ENCODE measurements at places on chromosomes 4 and X. TPM values are rescaled to one million over a fixed set of nuclear protein-coding genes. Genes with fewer than 3 reads are reported as not detected.

Gene CXorf49B
- polyA plus RNA-seq: not detected

Gene ENPEP
- polyA plus RNA-seq: 0.07 TPM

Gene SH2D1A
- not detected for polyA plus RNA-seq

Gene GPR34
- polyA plus RNA-seq: not detected

Gene FGD1
- 11.7 TPM for polyA plus RNA-seq

Gene RRH
- polyA plus RNA-seq: 0.05 TPM

Gene GATA1
- polyA plus RNA-seq: not detected

Gene FRMPD4
- 0.53 TPM for polyA plus RNA-seq

Gene DMD
- polyA plus RNA-seq: 6.6 TPM

Gene RS1
- polyA plus RNA-seq: not detected

Gene PTTG2
- polyA plus RNA-seq: not detected

Gene PTCHD1
- not detected for polyA plus RNA-seq

- DNase-seq: peak; percentile 64
These were observed 459.5 kb upstream of the AGA start for GRCh38 chr4:177901786-177902185.

DNA sequence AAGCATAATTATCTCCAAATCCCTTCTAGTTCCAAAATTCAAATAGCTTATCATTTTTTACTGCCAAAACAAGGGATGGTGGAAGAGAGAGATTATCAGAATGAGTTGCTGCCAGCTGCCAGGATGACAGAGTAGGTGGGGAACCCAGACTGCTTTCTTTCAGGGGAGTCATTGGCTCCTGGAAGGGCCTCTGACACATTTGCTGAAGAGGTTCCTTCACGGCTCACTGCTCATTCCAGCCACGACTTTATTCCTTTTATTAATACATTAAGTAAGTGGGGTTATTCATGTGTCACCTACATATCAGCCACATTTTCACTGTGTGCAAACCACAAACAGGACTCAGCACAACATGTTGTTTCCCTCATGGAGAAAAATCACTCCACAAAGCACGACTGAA, 12.7 kb upstream of the SMIM43 start:
- DNase-seq: no peak

DNA sequence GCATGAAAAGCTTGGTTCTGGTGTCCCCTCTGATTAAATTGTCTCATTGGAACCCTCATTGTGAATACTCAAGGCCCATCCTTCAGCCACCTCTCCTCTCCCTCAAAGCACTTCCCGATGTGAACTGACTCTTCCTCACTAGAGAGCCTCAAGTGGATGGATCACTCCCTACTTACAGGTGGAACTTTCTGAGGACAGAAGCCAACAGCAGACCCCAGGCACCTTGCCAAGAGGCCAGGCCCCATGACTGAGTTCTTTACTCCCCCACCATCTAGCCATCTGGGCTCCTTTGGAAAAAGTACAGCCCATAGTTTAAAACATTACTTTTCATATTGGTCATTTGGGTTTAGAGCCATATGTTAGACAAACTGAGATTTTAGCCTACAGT, 224.1 kb downstream of the SHROOM3 start:
- DNase-seq: peak; percentile 55

GRCh38 chr4:14867847-14868246, 134.4 kb upstream of the CPEB2 start:
- DNase-seq: no peak

DNA sequence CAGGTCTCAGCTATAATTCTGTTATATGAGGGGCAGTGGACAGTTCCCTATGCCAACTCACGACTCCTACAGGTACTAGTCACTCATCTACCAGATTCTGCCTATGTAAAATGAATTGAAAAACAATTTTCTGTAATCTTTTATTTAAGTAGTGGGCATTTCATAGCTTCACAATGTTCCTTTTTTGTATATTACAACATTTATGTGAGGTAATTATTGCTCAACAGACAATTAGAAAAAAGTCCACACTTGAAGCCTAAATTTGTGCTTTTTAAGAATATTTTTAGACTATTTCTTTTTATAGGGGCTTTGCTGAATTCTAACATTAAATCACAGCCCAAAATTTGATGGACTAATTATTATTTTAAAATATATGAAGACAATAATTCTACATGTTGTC, 20.4 kb downstream of the EREG start:
- no peak for DNase-seq

DNA sequence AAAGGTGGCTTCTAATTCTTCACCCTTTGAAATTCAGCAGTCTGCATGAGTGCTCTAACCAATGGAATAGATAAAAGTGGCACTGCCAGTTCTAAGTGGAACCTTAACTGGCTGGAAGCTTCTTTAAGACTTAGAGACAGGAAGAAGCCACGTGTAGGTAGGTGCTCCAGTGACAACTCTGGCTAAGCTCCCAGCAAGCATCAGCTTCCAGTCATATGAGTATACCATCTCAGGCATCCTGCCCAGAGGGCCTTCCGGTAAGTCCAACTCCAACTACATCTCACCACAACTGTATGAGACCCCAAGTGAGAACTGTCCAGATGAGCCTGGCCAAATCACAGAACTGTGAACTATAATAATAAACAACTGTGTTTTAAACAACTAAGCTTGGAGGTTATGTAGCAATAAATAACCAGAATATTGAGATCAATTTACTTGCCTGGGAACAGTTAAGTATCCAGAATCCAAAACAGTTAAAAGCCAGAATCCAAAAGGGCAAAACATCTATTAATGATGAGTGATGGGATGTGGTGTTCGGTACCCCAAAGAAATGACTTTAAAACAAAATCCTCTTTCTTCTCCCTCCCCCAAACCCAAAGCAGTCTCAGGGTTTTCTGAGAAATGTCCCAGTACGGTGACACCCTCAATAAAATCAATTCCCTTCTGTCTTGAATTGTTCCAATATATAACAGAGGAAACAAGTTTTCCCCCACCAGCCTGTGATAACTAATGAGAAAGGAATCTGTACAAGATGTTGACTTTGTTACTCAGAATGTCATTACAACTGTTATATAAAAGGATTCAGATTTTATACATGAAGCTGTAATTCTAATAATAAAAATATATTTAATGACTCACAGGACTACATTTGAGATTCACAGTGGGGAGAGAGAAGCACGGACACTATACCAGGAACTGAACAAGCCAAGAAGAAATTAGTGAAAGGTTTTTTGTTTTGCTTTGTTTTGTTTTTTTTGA, 4.2 kb downstream of the TSPAN5 start:
- DNase-seq: peak; percentile 98

DNA sequence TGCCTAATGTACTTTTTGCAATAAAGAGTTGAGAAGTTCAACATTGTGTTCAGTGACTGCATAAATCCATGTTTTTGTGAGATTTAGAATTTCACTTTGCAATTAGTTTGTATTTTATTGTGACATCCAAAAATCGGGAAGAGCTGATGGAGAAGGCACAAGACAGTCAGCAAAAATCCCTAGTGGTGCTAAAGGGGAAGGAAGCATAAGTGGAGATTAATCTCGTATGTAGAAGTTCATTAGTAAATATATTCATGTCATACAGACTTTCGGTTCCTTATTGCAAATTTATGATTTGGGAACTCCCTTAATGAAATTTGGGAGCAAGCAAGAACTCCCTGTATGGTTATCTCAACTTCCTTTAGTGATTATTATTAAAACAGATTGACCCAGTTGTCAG, 57.8 kb upstream of the SLC39A8 start:
- no peak for DNase-seq

- peak; percentile 65 for DNase-seq
These were observed 87.7 kb upstream of the WWC2 start for GRCh38 chr4:183011213-183011907.

- DNase-seq: peak; percentile 49
These were observed at the start of gene GPR78 for GRCh38 chr4:8580321-8581093. TSS of gene GPR78 (plus strand) at chr4:8580392. CDS start at chr4:8580983, 591 bp downstream.

- peak; percentile 11 for DNase-seq
These were observed 82.5 kb downstream of the GASK1B start for GRCh38 chr4:158090323-158090722.

GRCh38 chrX:72461288-72461687, 111.4 kb downstream of the HDAC8 start:
- no peak for DNase-seq

DNA sequence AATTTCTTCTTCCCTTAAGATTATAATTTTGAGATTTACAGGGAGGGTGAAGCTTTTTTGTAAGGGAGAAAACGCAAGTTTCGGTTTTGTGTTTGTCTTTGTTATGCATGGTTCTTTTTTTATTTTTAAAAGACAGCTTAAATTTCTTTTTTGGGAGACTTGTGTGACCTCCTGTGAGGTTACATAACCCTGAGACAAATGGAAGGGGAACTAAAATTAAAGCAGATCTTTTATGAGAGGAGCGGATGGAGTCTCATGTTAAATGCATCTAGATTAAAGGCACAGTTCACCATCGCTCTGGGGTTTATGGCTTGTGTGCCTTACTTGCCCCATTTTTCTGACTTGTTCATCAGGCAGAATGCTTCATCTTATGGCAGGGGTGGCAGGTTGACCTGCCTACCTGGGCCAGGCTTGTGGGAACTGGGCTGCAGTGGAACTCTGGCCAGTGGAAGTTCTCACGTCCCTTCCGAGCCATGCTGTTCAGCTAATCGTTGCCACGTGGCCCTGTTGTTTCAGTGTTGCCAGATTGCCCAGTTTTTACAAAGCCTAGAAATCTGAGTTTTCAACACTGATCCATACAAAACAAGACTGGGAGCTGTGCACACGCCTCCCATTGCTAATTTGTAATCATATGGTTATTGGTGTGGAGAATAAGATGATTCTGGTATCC, 291.8 kb downstream of the ARHGAP10 start:
- no peak for DNase-seq

DNA sequence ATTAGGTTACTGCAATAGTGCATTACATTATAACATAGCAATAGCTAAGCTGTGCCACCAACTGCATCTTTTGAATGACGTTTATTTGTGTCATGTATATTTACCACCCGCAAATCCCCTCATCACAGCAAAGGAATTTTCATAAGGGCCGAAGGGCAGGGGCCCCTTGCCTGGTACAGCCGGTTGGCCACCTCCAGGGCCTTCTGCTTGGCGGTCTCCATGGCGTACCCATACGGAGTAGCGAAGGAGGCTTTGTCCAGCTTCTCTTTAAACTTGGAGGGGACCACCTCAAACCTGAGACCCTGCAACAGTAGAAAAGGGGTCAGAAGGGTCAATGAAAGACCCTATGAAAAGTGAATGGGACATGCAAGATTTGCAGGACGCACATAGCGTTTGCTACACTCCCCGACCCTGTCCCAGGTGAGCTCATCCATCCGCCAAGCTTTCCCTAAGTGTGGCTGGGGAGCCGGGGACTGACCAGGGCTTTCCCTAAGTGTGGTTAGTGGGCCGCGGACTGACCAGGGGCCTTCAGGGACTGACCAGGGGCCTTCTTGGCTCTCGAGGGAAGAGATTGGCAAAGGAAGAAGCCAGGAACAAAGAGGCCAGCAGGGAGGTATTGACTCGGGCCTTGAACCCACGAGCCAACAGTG, 10.6 kb downstream of the ASMTL start:
- no peak for DNase-seq

- DNase-seq: peak; percentile 28
These were observed 29.1 kb upstream of the TRO start for GRCh38 chrX:54891573-54891972.

DNA sequence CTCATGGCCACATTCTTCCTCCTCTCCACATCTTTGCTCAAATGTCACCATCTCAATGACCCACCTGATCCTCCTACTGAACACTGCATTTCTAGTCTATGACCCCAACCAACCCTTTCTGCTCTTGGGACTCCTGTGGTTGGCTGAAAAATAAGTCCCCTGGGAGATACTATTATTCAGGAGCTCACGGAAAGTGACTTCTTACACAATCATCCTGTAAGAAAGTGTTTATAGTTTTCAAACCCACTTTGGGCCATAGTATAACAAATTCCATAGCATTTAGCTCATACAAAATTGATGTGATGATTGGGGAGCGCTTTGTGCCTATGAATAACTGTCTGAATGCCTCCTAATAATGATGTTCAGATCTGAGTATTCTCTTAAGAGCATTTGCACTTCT, 161.4 kb upstream of the HS3ST1 start:
- peak; percentile 59 for DNase-seq

GRCh38 chrX:13159886-13160285, 115.5 kb upstream of the FAM9C start:
- DNase-seq: no peak

DNA sequence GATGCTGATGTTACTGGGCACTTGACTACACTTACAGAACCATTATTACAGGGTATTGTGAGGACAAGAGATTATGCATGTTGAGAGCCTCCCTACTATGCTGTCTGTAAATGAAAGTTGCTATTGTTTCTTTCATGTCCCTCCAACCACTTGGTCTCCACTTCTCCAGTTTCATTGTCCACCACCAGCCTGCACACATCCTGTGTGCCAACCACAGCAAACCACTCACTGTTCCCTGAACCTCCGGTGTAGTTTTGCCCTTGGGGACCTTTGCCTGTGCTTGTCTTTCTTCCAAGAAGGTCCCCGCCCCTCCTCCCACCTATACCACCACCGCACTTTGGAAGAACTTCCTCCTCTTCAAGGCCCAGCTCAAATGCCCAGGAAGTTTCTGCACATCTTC, 43.1 kb upstream of the AFF2 start:
- no peak for DNase-seq

DNA sequence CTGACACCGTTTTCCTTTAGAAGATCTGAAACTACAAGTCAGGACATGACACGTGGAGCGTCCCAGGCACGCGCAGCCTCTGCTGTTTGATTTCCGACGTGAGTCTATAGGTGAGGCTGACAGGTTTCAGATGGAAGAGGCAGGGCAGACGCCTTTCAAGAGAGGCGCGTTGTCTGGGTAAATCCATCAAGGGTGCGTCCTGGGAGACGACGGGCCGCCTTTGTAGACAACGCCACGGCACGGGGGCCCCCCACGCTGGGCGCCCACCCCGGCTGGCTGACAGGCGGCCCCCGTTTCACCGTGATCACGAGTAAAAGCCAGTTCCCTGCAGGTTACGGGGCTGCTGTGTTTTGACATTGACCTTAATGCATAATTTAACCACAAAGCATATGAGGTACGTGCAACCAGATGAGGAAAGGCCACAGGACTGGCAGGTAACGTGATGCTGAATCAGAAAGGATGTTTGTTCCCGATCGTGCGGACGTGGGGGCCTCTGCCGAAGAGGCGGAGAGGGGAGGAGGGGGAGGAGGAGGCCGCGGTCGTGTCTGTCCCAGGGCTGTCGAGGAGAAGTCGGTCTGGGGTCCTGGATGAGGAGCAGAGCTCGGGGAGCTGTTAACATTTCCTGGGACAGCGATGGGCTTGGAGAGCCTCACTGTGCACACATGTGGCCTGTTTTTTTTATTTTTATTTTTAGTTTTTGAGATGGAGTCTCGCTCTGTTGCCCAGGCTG, 51.1 kb upstream of the PPP2R3B start:
- no peak for DNase-seq

DNA sequence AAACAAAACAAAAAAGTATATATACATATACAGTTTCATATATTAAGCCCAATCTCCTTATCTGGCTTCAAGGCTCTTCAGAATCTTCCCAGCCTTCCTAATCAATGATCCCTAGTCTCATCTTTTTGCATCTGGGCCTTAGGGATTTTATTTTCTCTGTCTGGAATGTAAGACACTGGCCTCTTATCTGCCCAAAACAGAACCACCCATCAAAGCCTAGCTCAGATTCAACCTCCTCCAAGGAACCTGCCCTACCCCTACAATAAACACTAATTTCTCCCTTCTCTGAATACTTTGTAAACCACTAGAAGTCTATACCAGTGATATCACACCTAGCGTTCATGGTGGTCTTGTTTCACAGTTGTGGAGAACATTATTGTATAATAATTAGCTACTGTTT, 23.2 kb upstream of the GAB1 start:
- DNase-seq: no peak
